NCI-H2227 treated with DMSO at 0.1 percent for 48 hours (cell line): ENCODE measurements at places on chromosomes 3 and 15.
A peak's percentile ranks its signal among the peaks of the same experiment; 100 is the strongest.

- DNase-seq = no peak
Observed at GRCh38 chr3:48891606-48892005, 7.1 kb downstream of the SLC25A20 start.

DNA sequence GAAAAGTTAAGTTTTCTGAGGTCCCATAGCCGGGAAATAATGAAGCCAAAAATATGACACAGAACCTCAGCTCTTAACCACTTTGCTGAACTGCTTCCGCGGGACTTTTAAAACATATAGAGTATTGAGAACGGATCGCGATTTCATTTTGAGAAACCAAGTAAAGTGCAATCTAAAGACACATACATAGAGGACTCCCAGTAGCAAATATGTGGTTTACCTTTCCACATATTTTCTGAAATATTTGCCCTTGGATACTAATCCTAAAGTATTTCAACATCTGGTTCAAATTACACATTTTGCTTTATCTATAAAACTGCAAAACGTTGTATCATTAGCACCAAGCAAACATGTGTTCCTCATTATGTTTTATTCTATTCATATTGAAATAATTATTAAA is 776.5 kb downstream of the ROBO2 start:
- DNase-seq = no peak

- DNase-seq = peak; percentile 77
Observed at GRCh38 chr3:143970773-143971358, 757 bp upstream of the DIPK2A start.

DNA sequence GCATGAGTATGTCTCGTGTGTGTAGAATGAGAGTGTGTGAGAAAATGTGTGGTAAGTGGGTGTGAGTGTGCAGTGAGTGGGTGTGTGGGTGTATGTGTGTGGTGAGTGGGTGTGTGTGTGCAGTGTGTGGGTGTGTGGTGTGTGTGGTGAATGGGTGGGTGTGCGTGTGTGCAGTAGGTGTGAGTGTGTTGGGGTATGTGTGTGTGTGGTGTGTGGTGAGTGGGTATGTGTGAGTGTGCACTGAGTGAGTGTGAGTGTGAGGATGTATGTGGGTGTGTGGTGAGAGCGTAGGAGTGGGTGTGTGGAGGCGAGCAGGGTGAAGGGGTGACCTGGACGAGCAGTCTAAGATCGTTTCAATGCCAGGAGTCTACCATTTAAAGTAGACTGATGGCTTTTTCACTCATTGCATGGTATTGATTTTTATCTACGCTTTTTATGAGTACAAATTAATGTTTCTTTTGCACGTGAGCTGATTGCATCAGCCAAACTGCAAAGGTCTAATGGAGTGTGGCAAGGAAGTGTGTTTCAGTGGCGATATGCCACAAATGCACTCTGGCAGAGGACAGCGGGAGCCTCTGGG is 1.6 kb upstream of the CPN2 start:
- no peak for DNase-seq

GRCh38 chr15:64373360-64373759 is 7.9 kb downstream of the PCLAF start:
- DNase-seq = no peak
